ENCODE measurements at places on chromosomes 7 and 10.
A peak's percentile ranks its signal among the peaks of the same experiment; 100 is the strongest.

GRCh38 chr7:12851841-12852240, 164.4 kb downstream of the ARL4A start:
- DNase-seq, result no peak

DNA sequence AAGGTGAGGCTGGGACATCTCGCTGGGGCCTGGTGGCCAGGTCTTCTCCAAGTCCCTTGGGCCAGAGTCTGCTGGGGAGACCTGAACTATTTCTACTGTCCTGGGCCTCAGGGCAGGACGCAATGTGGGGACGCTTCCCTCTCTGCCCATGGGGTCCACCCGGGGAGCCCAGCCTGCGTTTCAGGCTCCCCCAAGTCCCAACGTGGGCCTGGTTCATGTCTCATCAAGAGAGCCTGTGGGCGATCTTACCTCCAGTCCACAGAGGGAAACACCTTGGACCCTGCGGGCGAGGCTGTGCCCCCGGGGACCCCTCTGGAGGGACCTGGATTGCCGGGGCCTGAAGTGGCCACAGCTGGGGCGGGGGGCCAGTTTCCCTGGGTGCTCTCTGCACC, 91.7 kb downstream of the DNAJB6 start:
- no peak for DNase-seq

DNA sequence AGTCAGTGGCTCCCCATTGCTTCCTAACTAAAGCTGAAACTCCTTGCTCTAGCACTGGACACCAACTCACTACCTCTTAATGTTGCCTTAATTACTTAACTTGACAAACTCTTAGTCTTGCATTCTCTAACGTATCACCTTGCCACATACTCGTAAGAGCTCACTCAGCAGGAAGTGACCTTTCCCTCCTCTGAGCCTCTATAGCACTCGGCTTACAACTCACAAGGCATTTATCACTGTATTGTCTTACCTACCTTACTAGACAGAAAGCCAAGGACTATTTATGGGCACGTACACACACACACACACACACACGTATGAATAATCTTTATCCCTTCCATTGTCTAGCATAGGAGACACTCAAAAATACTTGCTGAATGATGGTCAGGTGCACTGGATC, 21.2 kb downstream of the CEP41 start:
- no peak for DNase-seq

GRCh38 chr7:140564643-140565042, 76.0 kb downstream of the DENND2A start:
- no peak for DNase-seq

GRCh38 chr10:68560943-68561864, 1.1 kb downstream of the TET1 start:
- DNase-seq, result peak; percentile 8

DNA sequence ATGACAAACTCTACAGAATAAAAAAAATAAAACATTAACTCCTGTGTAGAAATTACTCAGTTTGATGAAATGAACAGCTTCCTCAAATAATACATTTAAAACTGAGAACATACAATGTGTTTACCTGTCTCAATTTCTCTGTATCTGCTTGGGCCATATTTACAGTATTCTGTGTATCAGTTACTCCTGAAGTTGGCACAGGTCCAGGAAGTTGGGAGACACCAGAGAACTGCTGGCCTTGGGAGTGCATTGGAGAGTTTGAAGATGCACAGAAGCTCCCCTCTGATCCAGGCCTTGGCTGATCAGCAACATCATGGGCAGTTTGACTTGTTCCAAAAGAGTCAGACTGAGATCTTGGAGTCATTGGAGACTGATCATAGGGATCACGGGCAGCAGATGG, 155.1 kb downstream of the GALNT11 start:
- DNase-seq, result no peak

DNA sequence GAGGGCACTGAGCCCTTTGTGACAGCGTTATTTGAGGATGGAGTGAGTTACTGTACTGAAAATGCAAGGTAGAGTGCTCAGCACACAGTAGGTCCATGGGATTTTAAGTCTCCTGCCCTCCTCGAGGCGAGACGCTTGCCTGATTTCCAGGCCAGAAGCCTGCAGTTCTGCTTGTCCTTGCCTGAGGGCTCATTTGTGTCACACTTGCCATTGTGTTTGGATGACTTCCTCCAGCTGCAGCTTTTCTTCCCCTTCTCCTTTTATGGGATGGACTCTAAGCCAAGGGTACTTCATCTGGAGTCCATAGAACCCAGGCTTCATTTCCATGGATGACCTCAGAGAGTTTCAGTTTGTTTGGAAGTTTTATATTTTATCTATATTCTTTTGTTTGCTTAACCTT, 304.2 kb upstream of the BMPER start:
- DNase-seq, result no peak

GRCh38 chr10:77801474-77802161, 124.9 kb downstream of the DLG5 start:
- peak; percentile 69 for DNase-seq

DNA sequence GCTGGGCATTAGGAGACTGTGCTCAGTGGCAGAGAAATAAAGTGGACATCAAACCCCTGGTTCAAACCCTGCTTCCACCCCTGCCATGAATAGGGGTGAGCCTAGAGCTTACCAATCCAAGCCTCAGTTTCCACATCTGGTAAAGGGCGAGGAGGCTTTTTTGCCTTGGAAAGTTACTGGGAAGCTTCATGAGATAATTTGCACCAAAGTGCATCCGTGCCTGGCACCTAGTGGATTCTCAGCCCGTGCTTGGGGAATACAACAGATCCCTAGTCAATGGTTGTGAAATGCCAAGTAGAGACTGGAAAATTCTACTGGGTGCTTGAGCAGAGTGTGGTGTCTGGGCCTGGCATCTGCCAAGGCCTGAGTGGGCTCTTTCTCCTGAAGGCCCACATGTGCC, 158.7 kb upstream of the ZMIZ1 start:
- no peak for DNase-seq

- DNase-seq, result no peak
These were observed 80.5 kb upstream of the PPIF start for GRCh38 chr10:79266543-79267312.

- DNase-seq, result no peak
These were observed 69.6 kb downstream of the ZNF727 start for GRCh38 chr7:64114791-64115190.

DNA sequence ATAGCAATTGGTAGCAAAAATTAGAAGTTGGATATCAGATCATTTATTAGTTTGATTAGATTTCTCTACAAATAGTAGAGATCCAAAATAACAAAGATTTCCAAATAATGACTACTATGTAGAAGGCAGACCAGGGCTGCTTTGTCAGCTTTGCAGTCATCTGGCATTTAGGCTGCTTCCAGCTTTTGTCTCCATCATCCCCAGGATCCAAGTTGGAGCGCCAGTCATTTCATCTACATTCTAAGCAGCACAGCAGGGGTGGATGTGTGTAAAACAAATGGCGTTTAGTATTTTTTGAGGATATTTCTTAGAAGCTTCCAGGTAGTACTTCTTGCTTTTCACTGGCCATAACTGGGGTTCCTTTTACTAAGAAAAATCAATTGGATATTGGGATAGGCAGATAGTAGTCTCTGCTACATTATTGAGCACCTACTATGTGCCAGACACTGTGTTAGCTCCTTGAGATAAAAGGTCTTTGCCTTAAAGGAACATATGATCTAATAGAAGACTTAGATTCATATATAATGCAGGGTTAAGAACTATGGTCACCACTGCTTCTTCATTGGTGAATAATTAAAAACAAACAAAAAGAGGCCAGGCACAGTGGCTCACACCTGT, 41.5 kb downstream of the TPST1 start:
- no peak for DNase-seq

DNA sequence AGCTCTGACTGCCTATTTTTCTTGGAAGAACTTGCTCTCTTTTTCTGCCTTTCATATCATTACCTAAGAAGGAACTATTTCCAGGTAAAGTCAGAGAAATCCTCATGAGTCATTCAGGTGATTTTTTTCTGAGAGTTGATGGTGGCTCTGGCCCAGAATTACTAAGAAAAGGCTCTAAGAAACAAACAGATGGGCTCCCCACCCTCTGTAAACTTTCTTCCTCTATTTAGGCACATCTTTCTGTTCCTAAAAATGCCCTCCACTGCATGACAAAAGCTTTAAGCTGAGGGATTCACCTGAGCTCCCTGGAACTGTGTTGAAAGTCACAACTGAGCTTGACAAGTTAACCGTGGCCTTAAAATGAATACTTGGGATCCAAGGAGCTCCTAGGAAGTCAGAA, 1.6 kb downstream of the OLAH start:
- DNase-seq, result no peak

- no peak for DNase-seq
These were observed 40.4 kb downstream of the BAIAP2L1 start for GRCh38 chr7:98360221-98361130.

GRCh38 chr7:148172920-148173319, 417.6 kb upstream of the C7orf33 start:
- no peak for DNase-seq

- DNase-seq, result no peak
These were observed 176.5 kb downstream of the EXOC4 start for GRCh38 chr7:133429371-133429770.

GRCh38 chr10:74949034-74949832, 122.8 kb downstream of the KAT6B start:
- no peak for DNase-seq

DNA sequence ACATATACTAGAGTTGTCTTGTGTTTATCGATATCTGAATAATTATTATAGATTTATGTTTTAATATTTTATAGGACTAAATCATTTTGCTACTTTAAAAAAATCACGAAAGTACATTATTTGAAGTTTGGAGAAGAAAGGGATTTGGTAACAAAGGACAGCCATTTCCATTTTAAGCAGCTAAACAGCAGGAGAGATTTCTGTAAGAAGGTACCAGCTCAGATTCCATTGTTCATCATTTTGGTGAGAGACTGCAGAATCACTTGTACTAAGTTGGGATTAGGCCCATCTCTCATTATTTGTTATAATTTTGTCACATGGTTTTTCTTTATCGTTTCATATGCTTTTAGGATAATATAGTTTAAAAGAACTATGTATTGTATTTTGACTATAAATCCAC, 46.7 kb downstream of the PALS2 start:
- no peak for DNase-seq

DNA sequence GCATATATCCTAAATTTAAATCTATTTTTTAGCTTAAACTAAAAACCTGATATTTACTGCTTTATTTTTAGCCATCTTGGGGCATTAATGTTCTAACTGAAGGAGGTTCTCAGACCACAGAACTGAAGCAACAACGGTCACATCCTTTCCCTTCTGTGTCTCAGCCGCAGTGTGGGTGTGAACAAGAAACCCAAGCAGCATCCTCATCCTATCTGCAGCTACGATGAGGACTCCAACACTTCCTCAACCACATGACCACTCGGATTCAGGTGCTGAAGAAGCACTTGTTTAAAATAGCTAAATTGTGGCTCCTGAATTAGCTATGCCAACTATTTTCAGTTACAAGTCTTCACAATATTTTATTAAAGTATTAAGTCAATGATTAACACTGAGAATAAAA, 5.3 kb downstream of the ESYT2 start:
- DNase-seq, result peak; percentile 61

DNA sequence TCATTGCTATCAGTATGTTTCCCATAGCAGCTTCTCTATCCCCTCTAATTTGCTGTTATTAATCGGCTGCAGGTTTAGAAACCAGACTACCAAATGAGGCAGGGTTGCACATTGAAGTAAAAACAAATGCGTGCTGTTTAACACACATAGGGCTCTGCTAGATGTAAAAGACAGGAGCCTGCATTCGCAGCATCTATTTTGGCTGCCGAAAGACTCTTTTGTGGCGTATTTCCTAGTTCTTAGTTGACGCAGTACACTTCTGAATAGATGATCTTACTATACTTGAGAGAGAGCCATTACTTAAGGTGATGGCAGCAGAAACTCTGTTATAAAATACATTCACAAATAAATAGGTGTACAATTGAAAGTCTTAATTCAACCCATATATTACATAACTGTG, 21.4 kb downstream of the SGCE start:
- DNase-seq, result no peak

DNA sequence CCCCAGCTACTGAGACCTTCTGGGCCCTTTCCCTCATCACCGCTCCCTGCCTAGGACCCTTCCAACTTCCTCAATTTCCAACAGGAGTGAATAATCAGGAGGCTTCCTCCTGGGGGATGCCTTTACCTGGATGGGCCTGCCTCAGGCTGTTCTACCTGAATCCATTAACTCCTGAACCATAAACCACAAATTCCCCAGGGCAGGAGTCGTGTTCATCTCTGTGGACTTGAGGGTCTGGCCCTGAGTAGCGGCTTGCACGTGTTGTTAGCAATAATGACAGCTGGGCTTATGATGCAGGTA, 105.1 kb upstream of the GPR26 start:
- DNase-seq, result no peak

DNA sequence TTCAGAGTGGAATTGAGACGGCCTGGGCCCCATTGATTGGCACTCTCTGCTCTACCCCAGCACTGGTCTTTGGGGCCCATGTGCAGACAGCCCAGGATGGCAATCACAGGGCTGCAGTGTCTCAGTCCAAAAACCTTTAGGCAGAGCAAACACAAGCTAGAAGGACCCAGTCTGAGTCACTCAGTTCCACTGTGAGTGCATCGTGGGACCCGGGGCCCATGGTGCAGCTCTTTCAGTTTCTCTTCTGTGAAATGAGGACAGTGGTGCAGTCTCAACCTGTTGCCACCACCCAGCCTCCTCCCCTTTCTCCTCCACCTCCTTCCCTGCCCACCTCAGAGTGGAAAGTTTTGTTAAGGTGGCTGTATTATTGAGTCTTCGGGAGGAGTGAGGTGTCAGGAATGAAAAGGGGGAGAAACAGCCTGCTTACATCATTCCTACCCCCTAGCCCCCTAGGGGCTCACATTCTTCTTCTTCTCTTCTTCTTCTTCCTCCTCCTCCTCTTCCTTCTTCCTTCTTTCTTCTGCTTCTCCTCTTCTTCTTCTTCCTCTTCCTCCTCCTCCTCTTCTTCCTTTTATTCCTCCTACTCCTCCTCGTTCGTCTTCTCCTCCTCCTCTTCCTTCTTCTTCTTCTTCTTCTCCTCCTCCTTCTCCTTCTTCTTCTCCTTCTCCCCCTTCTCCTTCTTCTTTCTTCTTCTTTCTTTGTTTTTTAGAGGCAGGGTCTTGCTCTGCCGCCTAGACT, 19.5 kb upstream of the CARD11 start:
- peak; percentile 86 for DNase-seq

DNA sequence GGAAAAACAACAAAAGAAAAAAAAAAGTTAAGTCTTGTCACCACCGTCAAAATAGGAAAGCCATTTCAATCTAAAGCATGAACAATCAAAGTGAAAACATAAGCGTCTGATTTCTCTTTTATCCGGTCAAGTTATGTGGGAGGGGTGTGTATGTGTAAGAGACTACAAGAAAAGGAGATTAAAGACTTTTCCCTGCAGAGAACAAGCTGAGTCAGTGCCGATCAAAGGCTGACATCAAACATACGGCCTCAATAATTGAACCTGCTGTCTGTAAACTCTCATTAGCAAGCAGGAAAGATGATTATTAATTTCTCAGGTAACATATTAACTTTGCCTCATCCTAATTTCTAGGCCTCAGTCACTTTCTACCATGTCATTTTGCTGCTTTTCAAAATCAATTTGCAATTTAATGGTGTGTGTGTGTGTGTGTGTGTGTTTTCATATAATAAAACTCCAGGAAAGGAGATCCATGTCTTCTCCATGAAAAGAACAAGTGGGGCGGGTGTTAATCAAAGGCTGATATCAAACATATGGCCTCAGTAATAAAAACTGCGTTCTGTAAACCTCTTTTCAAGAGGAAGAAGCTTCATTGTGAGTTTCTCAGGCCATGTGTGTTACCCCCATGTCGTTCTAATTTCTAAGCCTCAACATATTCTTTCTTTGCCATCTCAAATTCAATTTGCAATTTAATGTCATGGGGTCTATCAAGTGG, 649.1 kb upstream of the SORCS1 start:
- no peak for DNase-seq

Measured in activated naive CD8-positive, alpha-beta T cell treated with anti-CD3 and anti-CD28 coated beads for 36 hours (primary cell).